ENCODE measurements at places on chromosomes 13 and 19. TPM values are rescaled to one million over a fixed set of nuclear protein-coding genes. Genes with fewer than 3 reads are reported as not detected.

The FCER2 gene
- total RNA-seq = 1.2 TPM

The SIRT6 gene
- 30.5 TPM for total RNA-seq

The TTC9B gene
- total RNA-seq = not detected

The FGF22 gene
- total RNA-seq = 0.41 TPM

The ATP1A3 gene
- total RNA-seq = 18.2 TPM

The RETN gene
- total RNA-seq = not detected

DNA sequence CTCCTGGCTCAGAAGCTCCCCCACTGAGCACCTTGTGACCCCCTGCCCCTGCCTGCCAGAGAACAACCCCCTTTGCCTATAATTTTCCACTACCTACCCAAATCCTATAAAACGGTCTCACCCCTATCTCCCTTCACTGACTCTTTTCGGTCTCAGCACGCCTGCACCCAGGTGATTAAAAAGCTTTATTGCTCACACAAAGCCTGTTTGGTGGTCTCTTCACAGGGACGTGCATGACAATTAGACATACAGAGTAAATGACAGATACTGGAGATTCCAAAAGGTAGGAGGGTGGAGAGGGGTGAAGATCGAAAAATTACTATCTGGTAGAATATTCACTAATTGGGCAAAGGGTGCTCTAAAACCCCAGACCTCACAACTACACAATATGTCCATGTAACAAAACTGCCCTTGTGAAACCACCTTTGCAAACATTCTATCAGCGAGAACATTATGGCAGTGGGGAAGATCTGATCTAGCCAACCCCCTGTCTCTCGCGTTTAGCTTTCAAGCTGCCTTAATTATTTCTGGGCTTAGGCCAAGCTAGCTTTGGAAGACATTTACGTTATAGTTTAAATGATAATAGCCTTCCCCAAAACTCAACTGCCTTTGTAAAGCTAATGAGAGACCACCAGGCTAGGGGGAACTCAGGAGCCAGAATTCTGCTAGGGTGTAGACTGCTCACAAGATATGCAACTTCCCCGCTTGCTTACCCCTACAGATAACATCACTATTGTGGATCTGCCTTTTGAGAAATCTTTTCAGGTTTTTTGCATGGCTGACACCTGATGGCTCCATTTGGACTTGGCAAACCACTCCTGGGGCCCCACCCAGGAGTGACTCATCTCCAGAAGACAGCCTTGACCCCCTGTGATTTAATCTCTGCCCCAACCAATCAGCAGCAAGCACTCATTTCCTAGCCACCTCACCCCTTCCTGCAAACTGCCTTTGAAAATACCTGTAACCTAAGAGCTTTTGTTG is 1534.0 kb upstream of the SPRY2 start:
- no peak for DNase-seq

DNA sequence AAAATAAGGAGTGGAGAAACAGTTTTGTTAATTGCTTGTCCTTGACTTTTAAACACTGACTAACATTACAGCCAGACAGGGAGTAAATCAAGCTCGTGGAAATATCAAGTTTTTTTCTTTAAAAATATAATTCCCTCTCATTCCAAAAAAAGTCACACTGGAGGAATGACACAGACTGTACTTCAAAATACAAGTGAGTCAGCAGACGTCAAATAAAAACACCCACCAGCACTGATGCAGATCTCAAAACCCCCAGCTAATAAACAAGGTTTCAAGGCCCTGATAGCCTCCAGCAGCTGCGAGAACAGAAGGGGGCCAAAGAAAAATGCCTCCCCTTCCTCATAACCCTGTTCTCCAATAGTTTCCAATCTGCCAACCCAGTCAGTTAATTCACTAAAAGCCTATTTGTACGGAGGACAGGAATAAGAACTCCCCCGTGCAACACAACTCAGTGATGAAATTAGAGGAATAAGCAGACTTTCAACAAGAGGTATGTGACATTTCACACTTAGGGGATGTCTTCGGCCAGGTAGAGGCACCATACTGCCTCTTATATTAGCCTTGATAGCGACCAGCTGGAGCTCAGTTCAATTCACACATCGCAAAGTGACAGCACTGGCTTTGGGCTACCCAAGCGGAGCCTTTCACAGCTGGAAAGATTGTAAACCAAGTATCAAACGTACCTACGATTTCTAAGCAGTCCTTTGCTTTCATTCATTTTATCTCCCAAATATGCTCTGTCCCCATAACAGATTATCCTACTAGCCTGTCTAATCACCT is 561.0 kb upstream of the KLF12 start:
- DNase-seq = no peak

DNA sequence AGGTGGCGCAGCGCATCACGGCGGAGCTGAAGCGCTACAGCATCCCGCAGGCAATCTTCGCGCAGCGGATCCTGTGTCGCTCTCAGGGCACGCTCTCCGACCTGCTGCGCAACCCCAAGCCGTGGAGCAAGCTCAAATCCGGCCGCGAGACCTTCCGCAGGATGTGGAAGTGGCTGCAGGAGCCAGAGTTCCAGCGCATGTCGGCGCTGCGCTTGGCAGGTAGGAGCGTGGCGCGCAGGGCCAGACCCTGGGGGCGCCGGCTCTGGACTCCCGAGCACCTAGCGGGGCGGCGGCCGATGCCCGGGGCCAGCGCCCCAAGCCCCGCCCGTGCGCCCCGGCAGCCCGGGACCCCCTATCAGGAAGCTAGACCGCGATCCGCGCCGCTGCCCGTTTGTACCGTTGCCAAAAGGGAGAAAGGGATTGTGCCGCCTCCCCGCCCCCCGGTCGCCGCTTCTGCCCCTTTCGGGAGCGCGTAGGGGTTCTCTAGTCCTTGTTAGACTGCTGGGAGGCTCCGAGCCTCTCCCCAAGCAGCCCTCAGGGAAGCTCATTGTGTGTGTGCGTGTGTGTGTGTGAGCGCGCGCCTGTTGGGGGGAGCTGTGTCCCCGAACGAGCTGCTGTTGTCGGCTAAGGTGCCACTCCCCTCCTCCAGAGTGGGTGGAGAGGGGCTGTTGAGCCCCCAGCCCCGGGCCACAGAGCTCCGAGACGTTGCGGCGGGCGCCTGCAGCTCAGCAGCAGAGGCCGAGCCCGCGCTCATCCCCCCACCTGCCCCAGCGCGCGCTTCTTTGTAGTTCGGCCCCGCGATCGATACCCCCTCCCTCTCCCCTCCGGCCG is 1.5 kb downstream of the ONECUT3 start:
- DNase-seq = no peak

DNA sequence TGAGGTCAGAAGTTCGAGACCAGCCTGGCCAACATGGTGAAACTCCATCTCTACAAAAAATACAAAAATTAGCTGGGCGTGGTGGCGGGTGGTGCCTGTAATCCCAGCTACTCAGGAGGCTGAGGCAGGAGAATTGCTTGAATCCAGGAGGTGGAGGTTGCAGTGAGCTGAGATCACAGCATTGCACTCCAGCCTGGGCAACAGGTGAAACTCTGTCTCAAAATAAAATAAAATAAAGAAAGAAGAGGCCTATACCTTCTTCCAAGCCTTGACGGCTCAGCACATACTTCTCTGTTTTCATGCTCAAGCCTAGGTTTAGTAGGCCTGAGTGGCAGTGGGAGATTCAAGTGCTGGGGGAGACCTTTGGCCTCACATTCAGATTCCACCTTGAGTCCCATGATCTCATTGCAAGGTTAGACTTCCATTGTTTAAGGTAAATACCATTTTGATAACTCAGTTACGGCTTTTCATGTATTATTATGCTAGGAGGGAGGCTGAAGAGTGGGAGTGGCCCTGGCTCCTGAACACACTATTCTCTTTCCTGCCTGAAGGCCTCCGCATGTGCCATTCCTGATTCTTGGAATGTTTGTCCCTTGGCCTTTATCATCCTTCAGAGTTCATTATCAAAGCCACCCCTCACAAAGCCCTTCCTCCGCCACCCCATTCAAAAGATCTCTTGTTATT is 1.6 kb upstream of the SPINT2 start:
- DNase-seq = no peak

- DNase-seq = no peak
These were observed 1015.0 kb downstream of the SLITRK1 start for GRCh38 chr13:82867284-82867683.

GRCh38 chr13:40084934-40085333 is 429.5 kb downstream of the COG6 start:
- no peak for DNase-seq

- DNase-seq = no peak
These were observed 16.3 kb downstream of the IL17D start for GRCh38 chr13:20719783-20720182.

Data from natural killer cell (primary cell).